Mucosa of gallbladder (tissue), 1 donor: ENCODE measurements at places on chromosomes 3 and 15. TPM values are rescaled to one million over a fixed set of nuclear protein-coding genes. Genes with fewer than 3 reads are reported as not detected.

Gene GPR156
- 0.20 TPM for total RNA-seq

Gene TUSC7
- not detected for total RNA-seq

Gene ZNF770
- total RNA-seq, result 26.0 TPM

Gene MUC13
- total RNA-seq, result 248 TPM

Gene TBC1D23
- 43.6 TPM for total RNA-seq

Gene IL5RA
- total RNA-seq, result 0.60 TPM

Gene SNX22
- 1.0 TPM for total RNA-seq

Gene ROPN1
- total RNA-seq, result not detected

Gene TGM4
- not detected for total RNA-seq

Gene PPP1R14D
- total RNA-seq, result 23.4 TPM

Gene IL12A
- 0.14 TPM for total RNA-seq

Gene BTD
- 45.9 TPM for total RNA-seq

Gene SERPINI1
- 2.9 TPM for total RNA-seq

Gene IMPG2
- total RNA-seq, result 0.29 TPM

Gene ATP13A4
- total RNA-seq, result 47.2 TPM

Gene CEMIP
- 1.6 TPM for total RNA-seq

Gene PSMD6
- total RNA-seq, result 53.5 TPM

Gene CPLX3
- total RNA-seq, result not detected
